ENCODE measurements at places on chromosomes 5 and 9. TPM values are rescaled to one million over a fixed set of nuclear protein-coding genes. Genes with fewer than 3 reads are reported as not detected.

The ARL10 gene
- 8.0 TPM for total RNA-seq

The FOXE1 gene
- 0.06 TPM for total RNA-seq

The IFNA2 gene
- total RNA-seq: not detected

DNA sequence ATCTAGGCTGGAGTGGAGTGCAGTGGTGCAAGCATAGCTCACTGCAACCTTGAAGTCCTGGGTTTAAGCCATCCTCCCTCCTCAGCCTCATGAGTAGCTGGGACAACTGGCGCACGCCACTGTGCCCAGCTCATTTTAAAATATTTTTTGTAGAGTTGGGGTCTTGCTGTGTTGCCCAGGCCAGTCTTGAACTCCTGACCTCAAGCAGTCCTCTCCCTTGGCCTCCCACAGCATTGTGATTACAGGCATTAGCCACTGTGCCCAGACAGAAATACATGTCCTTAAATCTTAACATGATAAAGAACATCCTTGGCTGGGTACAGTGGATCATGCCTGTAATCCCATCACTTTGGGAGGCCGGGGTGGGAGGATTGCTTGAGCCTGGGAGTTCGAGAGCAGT, 6.7 kb downstream of the ZNF483 start:
- DNase-seq: no peak

DNA sequence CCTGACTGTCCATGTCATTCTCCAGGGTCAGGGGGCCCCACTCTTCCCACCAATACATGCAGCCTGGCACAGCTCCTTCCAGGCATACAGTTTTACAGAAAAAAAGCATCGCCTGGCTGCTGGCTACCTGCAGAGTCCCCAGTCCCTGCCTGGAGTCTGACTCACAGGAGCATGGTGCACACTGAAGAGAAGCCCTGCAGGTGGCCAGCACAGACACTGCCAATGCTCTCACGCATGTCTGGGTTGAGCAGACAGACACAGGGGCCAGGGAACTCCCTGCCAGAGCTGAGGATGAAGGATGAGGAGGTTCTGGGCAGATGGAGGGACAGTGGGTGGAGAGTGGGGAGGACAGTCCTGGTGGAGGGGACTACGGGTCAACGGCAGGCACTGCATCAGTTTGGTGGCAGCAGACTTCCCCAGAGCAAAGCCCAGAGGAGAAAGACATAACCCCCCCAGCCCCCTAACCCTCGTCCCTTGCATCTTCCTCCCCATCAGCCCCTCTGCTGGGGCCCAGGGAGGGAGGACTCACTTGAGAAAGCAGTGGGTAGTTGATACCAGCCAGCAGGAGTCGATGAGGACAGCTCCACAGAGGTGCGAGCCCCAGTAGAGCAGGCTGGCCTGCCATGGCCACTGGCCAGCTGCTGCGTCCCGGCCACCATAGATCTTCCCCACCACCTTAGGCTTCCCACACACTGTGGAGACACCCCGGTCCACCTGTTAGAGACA, 72.9 kb upstream of the SPTLC1 start:
- no peak for DNase-seq

GRCh38 chr9:81607593-81608288, 81.6 kb downstream of the TLE1 start:
- no peak for DNase-seq

- no peak for DNase-seq
Observed at GRCh38 chr9:21611891-21612290, 129.8 kb upstream of the IFNE start.
